ENCODE measurements at places on chromosomes 5 and 9.
A peak's percentile ranks its signal among the peaks of the same experiment; 100 is the strongest.

- no peak for DNase-seq
These were observed at the start of gene CCL19 for GRCh38 chr9:34690983-34691935. CCL19 (minus strand) TSS chr9:34691276; CDS start chr9:34691139, 137 bp downstream.

- no peak for DNase-seq
These were observed 79.6 kb downstream of the ADAMTS2 start for GRCh38 chr5:179265514-179266290.

GRCh38 chr9:98357921-98358535, 102.6 kb upstream of the TBC1D2 start:
- DNase-seq = no peak

DNA sequence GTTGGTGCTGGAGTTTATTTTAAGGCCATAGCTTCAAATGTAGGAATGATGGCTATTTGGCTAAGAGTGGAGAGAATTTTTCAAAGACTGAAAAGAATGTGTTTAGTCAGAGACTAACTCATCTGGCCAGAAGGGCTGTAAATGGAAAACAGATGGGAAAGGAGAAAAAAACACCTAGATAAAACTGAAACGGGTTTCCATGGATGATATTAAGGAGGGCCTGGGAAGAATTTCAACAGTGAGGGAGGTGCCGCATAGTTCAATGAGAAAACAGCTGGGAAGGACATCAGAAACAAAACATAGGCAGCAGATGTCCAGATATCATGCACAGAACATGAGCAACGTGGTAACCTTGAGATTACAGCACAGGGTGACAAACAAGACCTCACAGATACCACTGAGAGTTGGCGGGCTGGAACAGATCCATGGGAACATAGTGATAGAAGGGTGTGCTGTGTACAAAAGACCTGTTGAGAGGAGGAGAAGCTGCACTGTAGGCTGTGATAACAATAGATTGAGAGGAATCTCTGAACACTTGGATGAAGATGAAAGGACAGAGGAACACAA, 31.2 kb upstream of the RAD23B start:
- no peak for DNase-seq

DNA sequence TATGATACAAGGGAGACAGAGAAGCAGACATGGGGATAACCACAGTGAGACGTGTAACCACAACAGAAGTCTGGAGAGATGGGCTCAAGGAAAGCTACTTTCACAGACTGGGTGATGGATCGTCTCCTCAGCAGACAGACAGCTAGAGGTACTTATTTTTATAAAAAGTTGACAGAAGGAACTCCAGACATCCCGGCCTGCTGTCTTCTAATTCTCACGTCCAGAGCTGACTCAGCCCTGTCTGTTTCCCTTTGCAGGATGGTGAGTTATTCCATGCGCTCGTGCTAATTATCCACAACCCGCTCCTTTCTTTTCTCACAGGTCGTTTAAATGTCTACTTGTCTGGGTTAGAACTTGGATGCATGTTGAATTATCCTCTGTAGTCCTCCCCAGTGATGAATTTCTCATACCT, 304.5 kb downstream of the CWC27 start:
- no peak for DNase-seq

DNA sequence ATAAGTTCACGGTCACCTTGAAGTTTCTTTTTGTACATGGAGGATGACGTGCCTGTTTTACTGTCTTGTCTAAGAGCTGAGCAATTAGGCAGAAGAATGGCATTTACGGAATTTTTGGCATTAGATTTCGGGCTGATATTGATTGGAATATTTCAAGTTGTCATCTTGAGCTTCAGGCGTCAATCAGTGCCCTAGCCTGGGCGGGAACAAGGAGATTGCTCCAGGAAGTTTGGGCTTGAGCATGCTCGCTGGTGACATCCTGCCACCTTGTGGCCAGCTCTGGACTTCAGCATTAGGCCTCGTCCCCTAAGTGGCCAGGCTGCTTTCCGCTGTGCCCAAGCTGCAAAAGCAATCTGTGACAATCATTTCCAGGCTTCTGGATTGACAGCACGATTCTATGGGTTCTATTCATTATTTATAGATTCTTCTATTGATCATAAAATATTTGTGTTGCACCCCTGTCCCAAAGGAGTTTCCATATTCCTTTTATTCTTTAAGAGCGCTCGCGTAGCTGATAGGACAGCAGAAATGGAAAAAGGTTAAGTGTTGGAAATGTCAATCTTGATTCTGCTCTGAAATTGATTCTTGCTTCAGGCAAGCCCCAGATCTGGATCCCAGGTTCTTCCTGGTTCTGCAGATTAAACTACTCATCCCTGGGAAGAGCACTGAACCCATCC, 79.3 kb downstream of the SLC28A3 start:
- no peak for DNase-seq

DNA sequence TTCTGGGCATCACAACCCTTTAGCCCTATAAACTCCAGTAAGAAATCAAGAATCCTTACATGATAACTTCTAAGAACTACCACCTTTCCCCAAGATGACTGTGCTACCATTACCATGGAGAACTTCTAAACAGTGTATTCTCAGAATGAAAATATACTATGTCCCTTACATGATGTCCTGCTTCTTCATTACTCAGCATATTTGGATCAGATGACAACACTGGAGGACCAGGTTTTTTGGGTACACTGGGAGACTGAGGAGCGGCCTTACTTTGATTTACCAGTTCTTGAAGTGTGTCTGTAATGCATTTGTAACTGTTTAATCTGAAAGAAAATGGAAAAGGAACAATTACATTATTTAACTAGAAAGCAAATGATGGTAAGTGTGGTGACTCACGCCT, 55.7 kb upstream of the CPLANE1 start:
- no peak for DNase-seq

DNA sequence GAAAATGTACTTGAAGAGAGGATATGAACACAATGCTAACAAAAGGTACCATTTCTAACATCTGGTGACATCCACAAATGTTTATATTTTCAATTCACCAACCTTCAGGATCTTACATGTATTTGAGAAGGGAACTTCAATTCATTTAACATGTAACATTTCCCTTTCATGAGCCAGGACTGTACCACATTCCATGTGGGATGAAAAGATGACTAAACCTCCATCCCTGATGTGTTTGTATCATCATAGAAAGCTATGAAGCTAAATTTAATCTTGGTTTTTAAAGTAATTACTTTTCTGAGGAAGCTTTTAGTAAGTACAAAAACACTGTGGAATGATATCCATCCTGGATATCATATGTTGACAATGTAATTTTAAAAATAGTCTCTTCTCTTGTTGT, 78.2 kb upstream of the GNA14 start:
- DNase-seq = no peak

DNA sequence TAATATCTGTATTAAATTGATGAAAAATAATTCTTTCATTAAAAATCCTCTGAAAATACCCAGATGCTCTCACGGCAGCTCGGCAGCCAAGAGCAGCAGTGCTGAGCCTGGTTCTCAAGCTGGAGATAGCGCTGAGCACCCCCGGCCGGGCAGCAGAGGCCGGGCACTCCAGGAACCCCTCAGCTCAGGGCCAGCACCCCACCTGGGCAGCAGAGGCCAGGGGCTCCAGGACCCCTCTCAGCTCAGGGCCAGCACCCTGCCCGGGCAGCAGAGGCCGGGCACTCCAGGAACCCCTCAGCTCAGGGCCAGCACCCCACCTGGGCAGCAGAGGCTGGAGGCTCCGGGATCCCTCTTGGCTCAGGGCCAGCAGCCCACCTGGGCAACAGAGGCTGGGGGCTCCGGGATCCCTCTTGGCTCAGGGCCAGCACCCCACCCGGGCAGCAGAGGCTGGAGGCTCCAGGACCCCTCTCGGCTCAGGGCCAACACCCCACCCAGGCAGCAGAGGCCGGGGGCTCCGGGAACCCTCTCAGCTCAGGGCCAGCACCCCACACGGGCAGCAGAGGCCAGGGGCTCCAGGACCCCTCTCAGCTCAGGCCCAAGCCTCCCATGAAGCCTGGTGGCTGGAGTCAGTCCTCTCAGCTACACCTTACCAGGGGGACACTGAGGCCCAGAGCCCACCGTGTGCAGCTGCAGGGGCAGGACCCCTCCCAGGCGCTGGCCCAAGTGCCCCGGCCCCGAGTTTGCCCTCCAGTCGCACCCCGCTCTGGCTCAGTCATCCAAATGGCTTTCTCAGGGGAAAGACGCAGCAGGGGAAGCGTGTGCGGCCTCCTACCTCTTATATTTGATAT, 21.7 kb downstream of the CLPTM1L start:
- DNase-seq = no peak

GRCh38 chr5:40402007-40402364, 277.7 kb upstream of the PTGER4 start:
- DNase-seq = peak; percentile 31

- no peak for DNase-seq
These were observed 2.6 kb downstream of the IGFBPL1 start for GRCh38 chr9:38421498-38422211.

DNA sequence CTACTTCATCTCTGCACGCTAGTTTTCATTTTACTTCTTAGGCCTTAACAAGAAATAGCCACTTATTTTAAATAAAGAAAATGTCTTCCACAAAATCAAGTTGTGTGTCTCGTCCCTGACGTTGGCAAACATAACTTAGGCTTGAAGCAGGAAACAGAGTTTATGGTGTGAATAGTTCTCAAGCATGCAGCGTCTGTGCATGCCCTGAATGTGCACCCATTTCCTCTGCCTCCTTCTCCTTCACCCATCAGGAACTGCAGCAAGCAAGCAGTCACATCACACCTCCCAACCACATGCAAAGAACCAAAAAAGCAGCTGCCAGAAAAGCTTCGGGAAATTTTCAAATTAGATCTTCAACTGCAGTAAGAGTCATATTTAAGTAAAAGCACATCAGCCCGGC, 424.0 kb upstream of the IRX4 start:
- DNase-seq = no peak

DNA sequence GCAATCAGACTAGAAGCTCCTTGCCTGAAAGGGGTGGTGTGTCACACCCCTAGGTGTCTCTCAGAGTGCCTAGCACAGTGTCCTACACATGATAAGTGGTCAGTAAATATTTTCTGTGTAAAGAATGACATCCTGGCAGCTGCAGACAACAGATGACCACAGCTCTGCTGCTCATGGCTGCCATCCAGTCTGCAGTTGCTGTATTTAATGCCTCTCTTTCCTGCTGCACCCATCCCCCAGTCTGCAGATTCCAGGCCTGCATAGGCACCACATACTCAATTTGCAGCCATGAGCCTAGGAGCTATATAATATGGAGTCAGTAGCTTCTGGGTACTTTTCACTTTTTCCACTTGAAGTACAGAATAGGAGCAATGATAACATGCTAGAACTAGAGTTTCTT, 94.9 kb upstream of the NR4A3 start:
- DNase-seq = no peak

- no peak for DNase-seq
These were observed 2.4 kb downstream of the ATG12 start for GRCh38 chr5:115838885-115839518.

DNA sequence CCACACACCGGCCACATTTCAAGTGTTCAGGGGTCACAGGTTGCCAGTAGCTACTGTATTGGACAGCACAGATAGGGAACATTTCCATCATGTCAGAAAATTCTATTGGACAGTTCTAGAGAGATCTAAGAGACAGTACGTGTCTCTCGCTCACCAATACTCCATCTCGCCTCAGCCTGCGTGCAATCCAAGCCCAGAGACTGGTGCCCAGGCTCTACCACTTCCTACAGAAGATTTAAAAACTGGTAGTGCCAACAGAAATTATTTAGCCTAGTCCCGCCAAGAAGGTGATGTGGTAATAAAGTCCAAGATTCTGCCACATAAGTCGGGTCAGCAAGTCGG, 390 bp upstream of the SNX2 start:
- no peak for DNase-seq

GRCh38 chr5:167694325-167695147, 596.9 kb upstream of the WWC1 start:
- no peak for DNase-seq

- no peak for DNase-seq
These were observed 81.9 kb upstream of the FAM169A start for GRCh38 chr5:74948031-74948546.

DNA sequence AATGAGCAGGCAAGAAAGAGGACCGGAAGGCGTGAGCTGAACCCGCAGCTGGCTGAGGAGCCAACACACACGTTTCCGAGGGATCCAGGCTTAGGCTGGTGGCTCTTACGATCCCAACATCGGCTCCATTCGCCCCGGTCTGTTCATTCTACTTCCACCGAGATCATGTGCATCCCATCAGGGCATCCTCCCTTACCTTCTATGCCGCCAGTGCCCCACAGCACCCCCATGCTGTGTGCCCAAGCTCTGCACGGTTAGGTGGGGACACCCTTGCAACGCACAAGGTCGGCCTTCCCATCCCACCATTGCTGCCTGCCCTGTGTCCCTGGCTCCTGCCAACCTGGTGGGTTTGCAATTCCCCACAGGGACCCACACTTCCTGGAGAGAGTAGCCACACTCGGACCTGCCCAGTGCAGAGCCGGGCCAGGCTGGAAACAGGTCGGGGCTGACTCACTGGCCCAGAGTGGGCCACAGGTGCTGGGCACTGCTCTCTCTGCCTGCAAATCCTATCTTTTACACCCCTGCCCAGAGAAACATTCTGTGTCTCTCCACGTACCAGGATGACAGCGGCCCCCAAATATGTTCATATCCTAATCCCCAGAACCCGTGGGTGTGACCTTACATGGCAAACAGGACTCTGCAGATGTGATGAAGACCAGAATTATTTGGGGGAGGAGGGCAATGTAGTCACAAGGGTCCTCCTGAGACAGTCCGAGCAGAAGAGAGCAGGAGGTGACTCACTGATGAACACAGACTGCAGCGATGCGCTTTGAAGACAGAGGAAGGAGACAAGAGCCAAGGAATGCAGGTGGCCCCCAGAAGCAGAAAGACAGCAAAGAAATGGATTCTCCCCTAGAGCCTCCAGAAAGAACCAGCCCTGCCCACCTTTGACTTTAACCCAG, 182.2 kb downstream of the AUH start:
- DNase-seq = no peak

- peak; percentile 7 for DNase-seq
These were observed 25.7 kb downstream of the UTP15 start for GRCh38 chr5:73591102-73591695.

DNA sequence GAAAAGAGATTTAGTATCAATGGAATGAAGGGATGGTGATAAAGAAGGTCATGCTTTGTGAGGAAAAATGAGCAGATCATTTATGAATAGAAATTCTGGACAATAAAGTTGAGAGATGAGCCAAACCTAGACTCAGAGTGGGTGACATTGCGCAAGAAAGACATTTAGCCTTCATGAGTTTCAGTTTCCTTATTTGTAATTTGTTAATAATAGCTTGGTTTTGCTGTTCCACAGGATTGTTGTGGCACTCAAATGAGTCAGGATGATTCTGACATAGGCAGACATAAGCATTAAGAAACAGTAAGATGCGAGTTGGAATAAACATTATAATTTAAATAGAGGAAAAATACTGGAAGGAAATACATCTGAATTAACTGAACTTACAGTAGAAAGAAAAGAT, 34.8 kb downstream of the ITGA2 start:
- no peak for DNase-seq

DNA sequence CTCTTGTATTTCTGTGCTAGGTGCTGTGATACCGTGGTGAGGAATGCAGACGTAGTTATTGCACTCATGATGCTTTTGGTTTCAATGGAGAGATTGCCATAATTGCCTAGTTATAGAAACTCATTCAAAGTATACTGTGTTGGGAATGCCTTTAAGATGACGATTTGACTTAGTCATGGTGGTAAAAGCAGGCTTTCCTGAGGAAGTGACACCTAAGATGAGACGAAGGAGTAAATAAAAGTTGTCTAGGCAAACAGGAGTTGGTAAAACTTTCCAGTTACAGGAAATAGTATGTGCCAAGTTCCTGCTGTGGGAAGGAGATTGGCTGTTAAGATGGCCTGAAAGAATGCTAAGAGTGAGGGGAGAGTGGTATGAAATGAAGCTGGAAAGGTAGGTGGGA, 48.1 kb downstream of the FOCAD start:
- DNase-seq = no peak
